ENCODE measurements at places on chromosomes 1 and 21.

- no peak for DNase-seq
Measured at GRCh38 chr1:1085911-1086841, 12.1 kb upstream of the RNF223 start.

GRCh38 chr1:220157738-220158137, 63.8 kb downstream of the IARS2 start:
- no peak for DNase-seq

GRCh38 chr1:28110555-28110954, 22.1 kb upstream of the EYA3 start:
- DNase-seq: peak; percentile 36

DNA sequence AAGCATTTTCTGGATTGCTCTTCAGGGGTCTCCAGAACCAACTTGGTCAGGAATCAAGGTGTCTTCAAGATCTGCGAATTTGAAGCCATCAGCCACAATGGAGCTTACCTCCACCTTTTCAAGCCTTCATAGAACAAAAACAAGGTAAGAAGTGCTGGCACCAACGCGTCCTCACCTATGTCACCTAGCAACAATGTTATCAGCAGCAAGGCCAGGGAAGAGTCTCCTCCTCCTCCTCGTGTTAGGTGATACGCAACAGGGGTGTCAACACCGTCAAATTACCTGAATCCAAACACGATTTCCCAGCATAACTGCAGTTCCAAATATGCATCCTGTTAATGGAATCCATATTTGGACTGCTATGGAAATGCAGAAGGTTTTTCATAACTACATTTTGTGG, 4.1 kb upstream of the TIAM1 start:
- DNase-seq: no peak

DNA sequence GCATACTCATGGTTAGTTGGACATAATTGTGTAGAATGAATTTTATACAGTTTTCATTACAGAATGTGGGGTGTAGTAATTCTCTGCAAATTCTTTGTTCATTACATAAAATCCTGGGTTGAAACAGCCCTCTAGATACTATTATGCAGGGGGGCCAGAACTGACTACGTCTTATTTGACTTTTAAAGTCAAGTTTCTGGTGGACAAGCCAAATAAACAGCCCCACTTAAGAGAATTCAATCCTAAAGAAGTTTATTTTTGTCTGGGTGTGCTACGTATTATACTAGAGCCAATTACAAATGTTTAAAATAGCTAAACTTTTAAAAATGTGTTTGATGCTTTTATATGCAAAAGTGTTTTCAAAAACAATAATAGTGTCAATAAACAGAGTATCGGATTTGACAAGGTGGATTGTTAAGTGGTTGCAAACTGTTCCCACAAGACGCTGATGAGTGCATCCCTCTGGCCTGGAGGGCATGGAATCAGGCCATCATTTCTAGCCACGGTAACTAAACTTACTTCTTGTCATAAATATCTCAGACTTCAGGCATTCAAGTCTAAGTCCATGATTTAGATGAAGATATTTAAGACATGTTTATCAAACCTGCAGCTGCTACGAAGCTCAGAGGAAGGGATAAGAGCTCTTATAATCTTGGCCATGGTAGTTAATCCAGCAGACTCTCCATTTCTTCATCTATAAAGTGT, 646.3 kb downstream of the KIF26B start:
- DNase-seq: peak; percentile 35

- DNase-seq: peak; percentile 63
Measured at GRCh38 chr1:70034403-70034802, 171.0 kb downstream of the LRRC40 start.

- no peak for DNase-seq
Measured at GRCh38 chr1:86064899-86065298, 91.7 kb downstream of the COL24A1 start.

DNA sequence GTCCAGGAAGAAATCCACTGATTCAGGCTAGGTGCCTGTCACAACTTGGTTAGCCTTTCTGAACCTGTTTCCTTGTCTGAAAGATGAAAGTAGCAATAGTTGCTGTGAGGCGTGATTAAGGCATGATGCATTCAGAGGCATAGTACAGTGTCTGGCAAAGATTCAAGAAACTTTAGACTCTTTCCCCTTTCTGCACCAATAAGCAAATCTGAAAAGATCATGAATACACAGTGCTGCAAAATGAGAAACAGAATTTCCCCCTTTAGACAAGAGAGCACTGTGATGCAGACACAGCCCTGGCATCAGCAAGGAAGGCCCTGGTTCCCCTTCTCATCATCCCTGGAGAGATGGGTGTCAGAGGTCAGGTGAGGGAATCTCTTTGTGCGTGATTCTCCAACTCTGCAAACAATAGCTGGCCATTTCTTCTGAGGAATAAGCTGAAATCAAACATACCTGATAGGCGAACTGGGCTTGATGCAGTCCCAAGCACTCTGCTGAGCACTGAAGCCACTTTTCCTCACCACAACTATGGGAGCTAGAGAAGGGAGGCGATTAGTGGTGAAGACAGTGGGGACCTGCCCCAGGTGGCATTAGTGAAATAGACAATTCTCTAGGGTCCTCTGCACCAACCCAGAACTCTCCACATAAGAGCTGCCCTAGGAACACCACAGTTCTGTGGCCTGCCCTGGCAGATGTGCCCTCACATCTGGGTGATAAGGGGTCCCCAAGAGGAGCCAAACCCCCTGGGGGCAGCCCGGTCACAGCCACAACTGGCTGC, 41.7 kb downstream of the ITPKB start:
- no peak for DNase-seq

DNA sequence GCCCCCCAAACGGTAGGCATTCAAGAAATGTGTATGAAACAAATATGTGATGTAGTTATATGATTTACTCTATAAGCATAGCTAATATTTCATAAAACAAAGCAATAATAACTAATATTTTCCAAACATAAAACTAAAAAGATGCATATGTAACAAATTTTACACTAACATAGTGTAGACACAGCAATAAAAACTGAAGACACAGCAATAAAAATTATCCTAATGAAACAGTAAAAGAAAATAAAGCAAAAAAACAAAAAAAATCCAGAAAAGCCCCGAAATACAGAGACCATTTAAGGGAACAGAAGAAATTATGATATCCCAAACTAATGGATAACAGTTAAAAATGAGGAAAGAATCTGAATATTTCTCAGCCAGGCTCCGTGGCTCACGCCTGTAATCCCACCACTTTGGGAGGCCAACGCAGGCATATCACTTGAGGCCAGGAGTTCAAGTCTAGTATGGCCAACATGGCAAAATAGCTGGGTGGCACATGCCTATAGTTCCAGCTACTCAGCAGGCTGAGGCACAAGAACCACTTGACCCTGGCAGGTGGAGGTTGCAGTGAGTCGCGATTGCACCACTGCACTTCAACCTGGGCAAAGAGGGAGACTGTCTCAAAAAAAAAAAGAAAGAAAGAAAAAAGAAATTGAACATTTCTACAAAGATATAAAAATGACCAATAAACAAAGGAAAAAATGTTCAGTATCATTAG, 38.2 kb upstream of the PSMG1 start:
- DNase-seq: no peak

GRCh38 chr1:67754526-67754920, 69.5 kb downstream of the GADD45A start:
- no peak for DNase-seq

DNA sequence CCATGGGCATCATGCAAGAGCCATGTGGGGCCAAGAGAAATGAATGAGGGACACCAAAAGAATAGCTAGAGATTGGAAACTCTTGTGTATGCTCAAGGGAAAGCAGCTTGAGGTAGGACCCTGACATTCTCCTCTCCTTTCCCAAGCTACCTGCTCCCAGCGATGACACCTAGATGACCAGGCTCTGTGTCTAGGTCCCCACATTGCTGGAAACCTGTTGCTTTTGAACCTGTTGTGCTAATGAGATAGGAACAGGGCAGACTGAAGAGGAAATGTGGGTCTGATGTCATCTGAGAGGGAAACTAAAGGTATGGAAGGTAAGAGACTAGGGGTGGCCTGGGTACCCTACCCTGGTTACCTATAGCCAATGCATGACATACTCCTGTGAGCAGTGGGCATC, 1.8 kb downstream of the FMOD start:
- no peak for DNase-seq

- no peak for DNase-seq
Measured at GRCh38 chr1:200342511-200343311, 67.1 kb downstream of the ZNF281 start.

DNA sequence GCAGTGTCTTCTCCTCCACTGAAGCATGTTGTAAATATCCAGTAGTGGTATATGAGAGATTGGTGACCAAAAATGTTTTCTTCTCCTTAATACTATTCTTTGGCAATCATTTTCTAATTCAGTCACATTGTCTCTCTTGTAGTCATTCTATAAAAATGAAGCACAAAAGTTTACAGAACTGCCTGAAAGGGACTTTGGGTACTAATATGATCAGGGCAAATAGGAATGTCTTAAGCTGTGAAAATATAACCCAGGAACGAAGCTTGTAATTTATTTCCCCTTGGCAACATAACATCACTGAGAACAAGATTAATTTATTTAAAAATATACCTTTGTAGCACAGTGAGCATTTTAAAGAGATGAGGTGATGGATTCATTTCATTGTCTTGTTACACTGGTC, 4.9 kb downstream of the B3GALT2 start:
- DNase-seq: no peak

DNA sequence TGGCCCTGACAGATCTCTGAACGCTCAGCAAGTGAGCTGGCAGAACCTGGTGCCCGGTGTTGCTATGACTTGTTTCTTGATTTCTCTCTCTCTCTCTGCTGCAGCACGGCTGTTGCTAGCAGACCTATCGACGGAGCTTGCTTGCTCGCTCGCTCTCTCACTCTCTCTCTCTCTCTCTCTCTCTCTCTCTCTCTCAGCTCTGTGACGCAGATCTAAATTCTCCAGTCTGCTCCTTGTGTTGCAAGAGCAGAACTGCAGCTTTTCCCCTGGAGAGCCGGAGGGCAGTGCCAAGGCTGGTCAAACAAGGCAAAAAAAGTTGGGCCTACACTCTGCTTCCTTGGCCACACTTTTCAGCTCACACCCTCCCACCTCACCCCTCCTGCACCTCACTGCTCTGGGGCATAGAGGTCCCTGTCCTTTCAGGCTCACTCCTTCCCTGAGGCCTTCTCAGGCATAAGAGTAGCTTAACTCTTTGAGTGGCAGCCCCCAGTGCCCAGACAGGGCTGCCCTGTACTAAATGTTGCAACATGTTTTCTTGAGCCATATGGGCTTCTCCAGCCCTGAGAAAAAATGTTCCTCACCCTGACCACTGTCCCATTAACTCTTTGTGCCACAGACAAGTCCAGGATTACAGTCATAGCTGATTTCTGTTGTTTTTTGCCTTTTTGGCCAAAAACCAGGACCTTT, 72.2 kb downstream of the CD46 start:
- DNase-seq: peak; percentile 95
